ENCODE measurements at places on chromosomes 1 and 21. TPM values are rescaled to one million over a fixed set of nuclear protein-coding genes. Genes with fewer than 3 reads are reported as not detected.

GRCh38 chr1:172978595-172978994 is 72.1 kb downstream of the TNFSF18 start:
- no peak for DNase-seq

The LIPI gene
- total RNA-seq = not detected

The KISS1 gene
- 0.55 TPM for total RNA-seq

GRCh38 chr1:83641206-83641658 is 357.7 kb downstream of the TTLL7 start:
- no peak for DNase-seq

DNA sequence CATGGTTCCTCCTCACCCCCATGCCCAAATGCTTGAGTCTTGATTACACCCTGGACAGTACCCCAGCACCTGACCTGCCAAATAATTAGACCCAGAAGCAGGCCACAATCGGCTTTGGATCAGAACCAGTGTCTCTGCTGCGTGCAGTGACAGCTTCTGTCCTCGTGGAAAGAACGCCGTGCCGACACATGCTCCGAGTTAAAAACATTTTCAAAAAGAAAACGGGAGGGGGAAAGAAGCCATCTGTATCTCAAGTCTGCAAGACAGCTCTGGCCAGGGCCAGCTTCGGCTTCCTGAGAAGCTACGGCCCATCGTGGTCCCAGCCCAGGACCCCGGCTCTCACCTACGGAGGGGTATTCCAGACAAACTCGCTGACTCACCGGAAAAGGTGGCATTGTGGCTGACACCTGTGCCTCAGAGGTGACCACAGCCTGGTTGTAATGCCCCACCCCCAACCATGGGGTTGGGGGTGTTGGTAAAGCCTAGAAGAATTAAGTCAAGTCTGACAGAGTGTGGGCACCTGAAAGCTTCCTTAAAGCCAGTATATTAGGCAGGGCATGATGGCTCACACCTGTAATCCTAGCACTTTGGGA is 25.8 kb downstream of the SSBP3 start:
- DNase-seq = no peak

DNA sequence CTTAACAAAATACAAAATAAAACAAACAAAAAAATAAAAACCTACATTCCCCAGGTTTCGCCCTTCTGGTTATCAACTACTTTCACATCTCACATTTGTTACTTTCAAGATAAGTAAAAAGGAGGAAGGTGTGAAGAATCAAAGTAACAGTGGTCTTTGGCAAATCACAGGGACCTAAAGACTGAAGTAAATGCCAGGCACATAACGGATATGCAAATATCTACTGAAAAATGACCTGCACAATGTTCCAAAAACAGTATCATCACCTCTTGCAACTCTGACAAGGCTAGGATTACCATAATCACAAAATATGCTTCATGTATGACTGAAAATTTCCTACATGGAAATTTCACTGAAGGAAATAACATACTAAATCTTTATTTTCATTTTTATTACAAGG is 29.3 kb downstream of the COP1 start:
- DNase-seq = no peak

- DNase-seq = no peak
These were observed 1.9 kb downstream of the IGSF8 start for GRCh38 chr1:160096274-160097116.

DNA sequence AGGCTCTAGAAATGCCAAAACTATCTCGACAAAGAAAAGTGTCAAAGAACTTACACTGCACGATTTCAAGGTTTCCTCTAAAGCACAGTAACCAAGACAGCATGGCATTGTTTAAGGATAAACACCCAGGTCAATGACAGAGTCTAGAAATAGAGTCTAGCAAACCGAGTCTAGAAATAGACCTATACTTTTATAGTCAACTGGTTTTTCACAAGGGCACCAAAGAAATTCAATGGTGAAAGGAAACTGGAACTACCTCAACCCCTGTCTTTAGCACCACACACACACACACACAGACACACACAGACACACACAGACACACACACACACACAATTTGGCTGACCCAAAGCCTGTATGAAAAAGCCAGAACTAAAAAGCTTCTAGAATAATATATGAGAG is 67.1 kb upstream of the PGBD5 start:
- no peak for DNase-seq

DNA sequence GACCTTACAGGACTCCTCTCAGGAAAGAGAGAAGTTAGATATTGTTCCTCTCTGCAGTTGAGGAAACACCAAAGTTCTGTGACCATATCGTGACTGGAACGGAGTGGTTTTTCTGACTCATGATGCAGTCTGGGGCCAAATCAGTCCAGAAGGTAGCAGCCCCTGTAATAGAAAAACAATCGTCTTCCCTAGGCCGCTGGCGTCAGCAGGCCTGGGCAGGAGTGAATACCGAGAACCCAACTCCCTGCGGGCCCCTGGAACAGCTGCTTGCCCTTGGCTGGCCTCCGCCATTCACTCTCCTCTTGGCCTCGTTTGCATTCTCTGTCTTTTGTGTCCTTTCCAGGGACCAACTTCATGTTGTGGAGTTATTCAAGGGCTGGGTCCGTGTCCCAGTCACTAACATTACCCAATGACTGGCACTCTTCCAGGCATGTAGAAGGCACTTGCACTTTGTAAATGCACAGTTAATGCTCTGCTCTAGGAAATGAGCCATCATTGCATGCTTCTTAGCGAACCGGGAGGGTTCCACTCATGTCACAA is 10.9 kb upstream of the CD101 start:
- no peak for DNase-seq

DNA sequence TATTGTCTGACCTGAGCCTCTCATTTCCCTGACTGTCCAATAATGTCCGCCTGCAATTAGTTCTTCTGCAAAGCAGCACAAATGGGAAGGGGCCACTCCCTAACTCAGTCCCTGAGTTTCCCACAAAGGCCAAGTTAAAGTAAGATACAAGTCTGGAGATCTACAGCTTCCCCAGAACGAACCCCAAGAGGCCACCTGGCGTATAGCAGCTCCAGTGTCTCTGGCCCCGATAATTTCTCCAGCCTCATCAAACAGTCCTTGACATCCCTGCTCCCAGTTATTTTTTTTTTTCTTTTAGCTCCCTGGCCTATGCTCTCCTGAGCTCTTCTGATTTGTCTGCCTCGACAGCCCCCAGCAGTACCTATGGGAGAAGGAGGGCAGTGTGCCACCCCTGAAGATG is 8.1 kb upstream of the ACKR1 start:
- DNase-seq = no peak

The ITGB3BP gene
- 25.0 TPM for total RNA-seq

- DNase-seq = no peak
These were observed 33.3 kb upstream of the FAM3B start for GRCh38 chr21:41283211-41283818.

Data from type B pancreatic cell (in vitro differentiated cells).